Activated naive CD8-positive, alpha-beta T cell treated with anti-CD3 and anti-CD28 coated beads, Interleukin-2, amount 10 ng/mL, durations not matched to agents 7 days and 5 days (primary cell): ENCODE measurements at places on chromosomes 16 and 17. TPM values are rescaled to one million over a fixed set of nuclear protein-coding genes. Genes with fewer than 3 reads are reported as not detected.

Gene TMEM114
- not detected for total RNA-seq

GRCh38 chr17:79413611-79414010 lies 197.2 kb downstream of the RBFOX3 start:
- no peak for DNase-seq

DNA sequence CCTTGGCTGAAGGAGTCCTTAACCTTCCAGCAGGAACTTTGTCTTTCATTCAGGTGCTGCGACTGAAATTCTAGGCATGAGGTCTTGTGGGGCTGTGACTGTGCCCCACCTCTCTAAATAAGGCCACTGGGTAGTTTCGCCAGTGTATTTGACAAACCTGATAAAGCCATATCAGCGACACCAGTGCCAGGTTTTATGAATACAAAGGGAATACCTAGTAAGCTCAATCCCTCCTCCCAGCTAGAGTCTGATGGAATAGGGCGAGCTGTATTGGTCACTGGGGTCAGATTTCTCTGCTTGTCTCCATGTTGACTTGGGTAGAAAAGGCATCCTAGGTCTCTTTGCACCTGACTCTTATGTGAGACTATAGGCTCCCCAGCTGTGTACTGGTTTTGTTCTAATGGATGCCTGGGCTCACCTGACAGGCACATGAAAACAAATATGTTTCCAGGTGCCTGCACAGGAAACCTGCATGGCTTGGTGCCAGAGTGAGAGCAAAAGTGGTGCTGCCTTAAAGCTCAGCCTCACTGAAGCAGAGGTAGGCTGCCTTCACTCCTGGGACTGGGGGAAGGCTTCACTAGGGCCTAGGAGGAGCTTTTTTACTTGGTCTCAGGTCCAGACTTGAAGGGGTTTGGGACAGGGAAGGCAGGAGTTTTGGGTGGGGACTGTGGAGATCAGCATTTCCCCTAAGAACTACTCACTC lies 8.3 kb downstream of the SLC7A6 start:
- no peak for DNase-seq

Gene KRT36
- total RNA-seq = not detected

- no peak for DNase-seq
Observed at GRCh38 chr17:4648741-4649140, 7.3 kb upstream of the ALOX15 start.

- DNase-seq = no peak
Observed at GRCh38 chr16:59864981-59865666, 1131.0 kb upstream of the GOT2 start.

GRCh38 chr17:73281928-73282327 lies 20.2 kb upstream of the CPSF4L start:
- no peak for DNase-seq

Gene SHCBP1
- 29.2 TPM for total RNA-seq

GRCh38 chr16:55825115-55825728 lies 7.7 kb downstream of the CES1 start:
- no peak for DNase-seq

Gene PNMT
- not detected for total RNA-seq

GRCh38 chr17:71885662-71886061 lies 235.2 kb upstream of the SOX9 start:
- DNase-seq = no peak

GRCh38 chr16:49140618-49141017 lies 141.0 kb downstream of the CBLN1 start:
- no peak for DNase-seq

DNA sequence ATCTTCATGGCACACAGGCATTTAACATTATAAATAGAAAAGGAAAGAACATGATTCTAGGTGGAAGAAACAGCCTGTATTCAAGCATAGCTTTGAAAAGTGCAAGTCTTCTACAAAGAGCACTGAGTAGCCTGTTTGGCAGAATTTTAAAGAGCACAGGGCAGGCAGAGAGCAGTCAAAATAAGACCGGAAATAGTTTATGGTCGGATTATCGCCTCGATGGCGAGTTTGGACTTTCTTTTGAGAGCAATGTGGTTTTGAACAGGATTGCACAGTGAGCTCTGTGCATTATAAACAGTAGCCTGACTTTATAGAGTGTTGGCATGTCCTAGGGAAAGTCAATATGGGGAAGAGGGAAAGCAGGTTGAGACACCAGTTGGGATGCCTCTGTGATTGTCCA lies 6.2 kb upstream of the TMEM100 start:
- DNase-seq = no peak

Gene KIF19
- 0.91 TPM for total RNA-seq

Gene KRTAP1-5
- total RNA-seq = not detected

GRCh38 chr16:50254072-50254471 lies 12.3 kb upstream of the ADCY7 start:
- no peak for DNase-seq

DNA sequence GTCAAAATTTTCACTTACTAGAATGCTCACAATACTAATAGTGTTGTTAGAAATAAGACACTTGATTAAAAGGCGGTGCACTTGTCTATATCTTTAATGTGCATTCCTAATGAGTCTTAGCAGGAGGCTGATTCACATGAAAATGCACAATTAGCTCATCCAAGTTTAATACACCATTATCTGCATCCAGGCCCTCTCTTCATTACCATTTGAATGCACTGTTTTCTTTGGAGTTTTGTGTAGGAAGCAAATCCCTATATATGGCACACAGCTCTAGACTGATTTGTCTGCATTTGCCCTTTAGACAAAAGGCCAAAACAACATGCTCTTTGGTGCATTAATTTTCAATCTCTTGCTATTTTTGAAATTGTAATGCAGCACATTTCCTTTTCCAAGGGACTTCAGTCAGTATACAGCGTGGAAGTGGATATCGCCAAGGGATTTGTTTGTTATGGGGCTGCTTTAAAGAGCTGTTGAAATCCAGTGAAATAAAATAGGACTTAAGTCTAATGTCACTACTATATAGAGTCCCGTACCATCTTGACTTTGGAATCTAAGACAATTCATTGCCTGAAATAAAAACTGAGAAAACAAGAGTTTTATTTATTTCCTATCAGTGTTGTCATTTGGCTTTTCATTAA lies 257.6 kb upstream of the CPHXL start:
- DNase-seq = no peak

Gene NR1D1
- total RNA-seq = 5.0 TPM

- no peak for DNase-seq
Observed at GRCh38 chr17:692116-692515, 22.5 kb downstream of the VPS53 start.

GRCh38 chr17:35627417-35627816 lies 40.3 kb downstream of the AP2B1 start:
- DNase-seq = no peak

- DNase-seq = no peak
Observed at GRCh38 chr16:55147396-55147795, 176.6 kb upstream of the IRX6 start.

- DNase-seq = no peak
Observed at GRCh38 chr17:29918922-29919856, 10.8 kb downstream of the SSH2 start.

Gene BCO1
- total RNA-seq = not detected

DNA sequence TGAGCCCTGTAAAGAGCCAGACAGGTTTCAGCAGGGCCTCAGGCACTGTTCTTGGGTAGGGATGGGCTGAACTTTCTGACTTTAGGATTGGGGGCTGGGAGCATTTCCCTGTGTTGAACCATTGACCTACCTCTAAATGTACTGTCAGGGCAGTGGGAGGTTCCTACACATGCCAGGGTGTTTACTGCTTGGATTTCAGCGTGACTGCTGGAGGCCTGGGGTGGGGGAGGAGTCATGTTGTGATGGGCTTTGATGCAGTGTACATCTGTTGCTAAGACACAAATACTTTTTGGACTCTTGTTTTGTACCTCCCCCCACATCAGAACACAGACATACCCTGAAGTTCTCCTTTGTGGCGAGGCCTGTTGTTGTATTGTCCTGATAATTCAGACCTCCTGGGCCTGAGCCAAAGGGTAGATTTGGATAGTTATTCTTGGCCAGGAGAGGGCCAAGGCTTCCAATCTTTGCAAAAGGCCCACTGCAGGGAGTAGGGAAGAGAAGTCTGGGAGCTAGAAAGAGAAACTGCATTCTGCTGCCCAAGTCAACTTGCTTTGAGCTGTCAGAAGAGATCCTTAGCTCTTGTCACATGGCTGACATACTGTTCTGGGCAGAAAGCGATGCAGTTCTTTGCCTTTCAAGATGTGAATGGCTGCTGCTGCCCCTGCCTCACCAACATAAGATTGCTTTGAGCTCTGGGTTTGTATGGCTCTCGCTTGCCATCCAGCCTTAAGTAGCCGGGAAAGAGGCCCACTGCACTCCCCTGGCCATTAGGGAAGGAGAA lies 3.7 kb downstream of the NFE2L1 start:
- no peak for DNase-seq

DNA sequence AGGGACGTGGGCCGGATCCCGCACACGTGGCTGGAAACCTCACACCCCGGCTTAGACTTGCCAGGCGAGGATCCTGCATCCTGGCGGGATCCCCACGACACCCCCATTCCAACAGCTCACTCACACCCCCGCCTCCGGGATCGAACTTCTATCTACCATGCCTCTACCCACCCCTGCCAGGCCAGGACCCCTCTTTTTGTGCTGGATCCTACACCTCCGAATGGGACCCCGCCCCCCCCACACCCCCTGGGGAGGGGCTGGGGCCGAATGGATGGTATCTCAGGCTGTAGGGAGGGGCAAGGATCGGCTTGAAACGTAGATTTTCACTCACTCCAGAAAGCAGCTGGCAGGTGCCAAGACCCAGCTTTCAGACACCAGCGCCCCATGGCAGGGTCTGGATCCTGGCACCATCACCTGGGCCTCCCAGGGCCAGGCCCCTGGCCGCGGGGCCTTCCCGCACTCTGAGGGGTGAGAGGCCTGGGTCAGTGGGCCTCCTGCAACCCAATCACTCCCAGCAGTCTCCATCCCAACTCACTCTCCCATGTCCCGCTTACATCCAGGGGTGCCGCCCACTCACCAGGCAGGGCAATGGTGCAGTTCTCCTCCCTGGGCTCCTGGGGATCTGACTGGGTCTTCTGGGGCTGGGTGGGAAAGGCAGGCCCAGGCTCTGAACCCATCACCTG lies 6.7 kb downstream of the PRSS36 start:
- DNase-seq = no peak

- DNase-seq = no peak
Observed at GRCh38 chr17:29461483-29462206, 71.5 kb downstream of the TAOK1 start.

GRCh38 chr16:55264949-55265348 lies 59.1 kb upstream of the IRX6 start:
- DNase-seq = no peak

DNA sequence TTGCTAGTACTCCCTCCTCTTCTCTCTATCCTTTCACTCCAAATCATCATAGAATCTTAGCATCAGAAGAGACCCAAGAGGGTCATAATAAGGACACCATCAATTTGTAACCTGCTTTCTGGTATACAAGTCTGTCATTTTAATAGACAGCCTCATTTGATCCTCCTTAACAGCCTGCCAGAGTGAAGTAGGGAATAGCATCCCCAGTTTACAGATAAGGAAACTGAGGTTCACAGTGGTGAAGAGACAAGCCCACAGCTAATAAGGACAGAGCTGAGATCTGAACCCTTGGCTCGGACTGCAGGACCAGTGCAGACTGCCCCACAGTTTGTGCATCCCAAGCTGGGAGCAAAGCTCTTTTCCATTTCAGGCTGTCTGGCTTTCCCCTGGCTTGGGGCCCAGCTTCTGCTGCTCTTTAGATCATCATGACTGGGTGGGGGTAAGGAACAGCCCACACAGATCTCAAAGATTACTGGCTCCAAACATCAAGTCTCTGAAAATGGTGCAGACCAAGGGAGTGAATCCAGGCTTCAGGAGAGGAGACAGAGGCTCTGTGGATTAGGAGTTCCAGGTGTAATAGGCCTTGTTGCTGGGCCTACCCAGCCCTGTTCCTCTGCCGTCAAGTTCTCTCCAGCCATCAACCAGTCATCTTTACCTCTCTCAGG lies 10.3 kb upstream of the IGFBP4 start:
- no peak for DNase-seq

GRCh38 chr16:35714665-35715064 lies 2255.3 kb downstream of the TP53TG3F start:
- DNase-seq = no peak

Gene ZNF688
- total RNA-seq = 18.3 TPM

- no peak for DNase-seq
Observed at GRCh38 chr16:66240088-66240487, 126.4 kb upstream of the CDH5 start.

DNA sequence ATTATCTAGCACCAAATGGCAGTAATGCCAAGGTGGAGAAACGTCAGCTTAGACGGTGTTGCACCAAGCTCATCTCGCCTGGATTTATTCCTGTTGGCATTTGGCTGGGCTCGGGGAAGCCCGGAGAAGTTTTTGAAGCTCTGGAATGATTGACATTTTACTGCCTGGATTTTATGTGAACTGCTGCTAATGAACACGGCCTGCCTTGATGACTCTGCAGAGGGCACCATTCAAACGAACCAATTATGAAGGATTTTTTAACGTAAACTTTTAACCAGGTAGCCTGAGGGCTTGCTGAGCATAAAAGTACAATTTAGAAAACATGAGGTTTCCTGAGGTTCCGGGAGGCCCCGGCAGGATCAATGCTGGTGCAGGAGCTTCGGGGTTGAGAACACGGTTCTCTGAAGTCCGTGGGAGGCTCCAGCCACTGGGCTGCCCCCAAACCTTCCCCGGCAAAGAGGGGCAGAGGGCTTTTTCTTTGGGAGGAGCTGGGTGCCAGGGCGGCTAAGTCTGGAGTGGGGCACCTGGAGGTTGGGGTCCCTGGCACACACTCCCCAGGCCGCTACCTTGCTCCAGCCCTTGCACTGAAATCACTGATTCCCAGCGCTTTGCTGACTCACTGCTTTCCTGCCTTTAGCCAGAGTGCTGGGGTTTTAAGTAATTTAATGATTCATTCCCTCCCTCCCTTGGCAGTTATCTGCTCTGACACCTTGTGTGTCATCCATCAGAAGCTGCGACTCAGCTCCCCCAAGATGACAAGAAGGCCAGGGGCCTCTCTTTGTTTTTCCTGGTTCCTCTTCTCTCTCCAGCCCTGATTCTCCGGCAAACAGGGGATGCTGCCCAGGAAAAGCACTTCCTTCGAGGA lies 161.2 kb upstream of the IRX3 start:
- DNase-seq = no peak

Gene RTN4RL1
- total RNA-seq = 0.45 TPM

DNA sequence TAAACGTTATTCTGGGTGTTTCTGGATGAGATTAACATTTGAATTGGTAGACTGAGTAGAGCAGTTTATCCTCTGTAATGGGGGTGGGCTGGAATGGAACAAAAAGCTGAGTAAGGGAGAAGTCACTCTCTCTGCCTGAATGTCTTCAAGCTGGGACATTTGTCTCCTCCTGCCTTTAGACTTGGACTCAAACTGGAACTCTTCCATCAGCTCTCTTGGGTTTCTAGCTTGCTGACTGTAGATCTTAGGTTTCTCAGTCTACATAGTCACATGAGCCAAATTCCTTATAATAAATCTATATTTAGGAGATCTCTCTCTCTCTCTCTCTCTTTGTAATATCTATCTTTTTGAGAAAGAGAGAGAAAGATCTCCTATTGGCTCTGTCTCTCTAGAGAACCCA lies 553.3 kb upstream of the CDH11 start:
- DNase-seq = no peak
